AG04450 (cell line): ENCODE measurements at places on chromosomes 4 and X.

DNA sequence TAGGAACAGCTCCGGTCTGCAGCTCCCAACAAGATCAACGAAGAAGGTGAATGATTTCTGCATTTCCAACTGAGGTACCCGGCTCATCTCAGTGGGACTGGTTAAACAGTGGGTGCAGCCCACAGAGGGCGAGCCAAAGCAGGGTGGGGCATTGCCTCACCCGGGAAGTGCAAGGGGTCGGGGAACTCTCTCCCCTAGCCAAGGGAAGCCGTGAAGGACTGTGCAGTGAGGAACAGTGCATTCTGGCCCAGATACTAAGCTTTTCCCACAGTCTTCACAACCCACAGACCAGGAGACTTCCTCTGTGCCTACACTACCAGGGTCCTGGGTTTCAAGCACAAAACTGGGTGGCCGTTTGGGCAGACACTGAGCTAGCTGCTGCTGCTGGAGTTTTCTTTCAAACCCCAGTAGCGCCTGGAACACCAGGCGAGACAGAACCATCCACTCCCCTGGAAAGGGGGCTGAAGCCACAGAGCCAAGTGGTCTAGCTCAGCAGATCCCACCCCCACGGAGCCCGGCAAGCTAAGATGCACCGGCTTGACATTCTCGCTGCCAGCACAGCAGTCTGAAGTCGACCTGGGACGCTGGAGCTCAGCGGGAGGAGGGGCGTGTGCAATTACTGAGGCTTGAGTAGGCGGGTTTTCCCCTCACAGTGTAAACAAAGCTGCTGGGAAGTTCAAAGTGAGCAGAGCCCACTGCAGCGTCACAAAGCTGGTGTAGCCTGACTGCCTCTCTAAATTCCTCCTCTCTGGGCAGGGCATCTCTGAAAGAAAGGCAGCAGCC lies 84.6 kb downstream of the THOC2 start:
- peak; percentile 42 for DNase-seq

DNA sequence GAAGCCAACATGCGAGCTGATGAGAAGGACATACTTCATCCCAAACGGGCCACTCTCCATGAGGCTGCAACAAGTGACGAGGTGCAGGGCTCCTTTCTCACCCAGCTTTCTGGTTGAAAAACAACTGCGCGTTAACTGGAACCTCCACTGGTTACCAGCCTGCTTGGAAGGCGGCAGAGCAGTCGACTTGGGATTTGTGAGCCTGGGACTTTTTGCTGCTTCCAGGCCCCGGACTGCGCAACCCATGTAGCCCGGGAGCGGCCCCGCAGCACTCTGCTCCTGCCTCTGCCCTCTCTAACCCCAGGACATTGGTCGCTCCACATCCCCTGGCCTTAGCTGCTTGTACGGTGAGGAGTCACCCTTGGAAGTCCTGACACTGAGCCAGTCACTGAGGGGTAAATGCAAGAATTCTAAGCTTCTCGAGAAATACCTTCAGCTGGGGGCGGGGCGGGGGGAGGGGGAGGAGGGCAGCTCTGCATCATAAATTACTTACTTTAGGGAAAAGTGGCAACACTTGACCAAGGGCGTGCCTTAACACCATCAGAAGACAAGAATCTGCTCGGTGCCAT lies 72.7 kb downstream of the MTMR1 start:
- no peak for DNase-seq

GRCh38 chr4:1767770-1768366 lies 25.2 kb upstream of the FGFR3 start:
- DNase-seq: no peak

DNA sequence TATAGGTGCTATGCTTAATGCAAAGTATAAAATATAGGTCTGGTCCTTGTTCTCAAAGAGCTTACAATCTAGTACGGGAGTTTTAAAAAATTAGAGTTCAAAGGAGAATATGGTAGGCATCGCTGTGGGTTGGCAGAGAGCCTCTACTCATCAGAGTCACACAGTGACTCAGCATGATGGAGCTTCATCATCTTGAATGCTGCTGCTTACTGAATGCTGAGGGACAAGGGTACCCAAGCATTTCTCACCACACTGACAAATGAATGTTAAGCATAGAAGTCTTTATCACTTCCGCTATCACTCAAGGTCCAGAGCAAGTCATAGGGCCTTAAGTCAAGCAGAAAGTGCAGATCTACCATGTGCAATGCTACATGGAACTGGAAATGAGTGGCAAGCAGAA lies 268.6 kb upstream of the IGFBP7 start:
- DNase-seq: no peak
